Activated CD4-positive, alpha-beta T cell treated with anti-CD3 and anti-CD28 coated beads, Interleukin-10, Interleukin-2, amounts not matched to agents 100 ng/mL and 50 ng/mL, durations not matched to agents 16 hours and 8 hours (primary cell): ENCODE measurements at places on chromosomes 5 and 9.
A peak's percentile ranks its signal among the peaks of the same experiment; 100 is the strongest.

- no peak for DNase-seq
Observed at GRCh38 chr9:76025286-76025685, 134.8 kb downstream of the PCSK5 start.

GRCh38 chr9:124133727-124134126, 122.2 kb downstream of the LHX2 start:
- peak; percentile 14 for DNase-seq

GRCh38 chr9:14768405-14769229, 46.1 kb upstream of the CER1 start:
- peak; percentile 43 for DNase-seq

DNA sequence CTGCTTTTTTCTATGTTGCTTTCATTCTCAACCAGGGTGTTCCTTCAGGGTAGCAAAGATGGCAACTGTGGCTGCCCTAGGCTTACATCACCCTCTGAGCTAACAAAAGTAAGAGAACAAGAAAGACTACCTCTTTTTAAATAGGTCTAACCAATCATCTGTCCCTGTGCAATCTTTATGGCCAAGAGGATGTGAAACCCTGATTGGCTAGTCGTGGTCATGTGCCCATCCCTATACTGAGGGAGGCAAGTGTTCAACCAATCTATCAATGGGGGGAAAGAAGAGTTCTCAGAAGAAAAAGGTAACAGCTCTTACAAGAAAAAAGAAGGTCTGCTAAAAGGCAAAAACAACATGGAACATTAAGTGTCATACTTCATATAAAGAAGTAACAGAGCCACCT, 11.7 kb upstream of the SNCAIP start:
- DNase-seq: no peak

- DNase-seq: no peak
Observed at GRCh38 chr9:95047452-95048224, 269.9 kb downstream of the FANCC start.

DNA sequence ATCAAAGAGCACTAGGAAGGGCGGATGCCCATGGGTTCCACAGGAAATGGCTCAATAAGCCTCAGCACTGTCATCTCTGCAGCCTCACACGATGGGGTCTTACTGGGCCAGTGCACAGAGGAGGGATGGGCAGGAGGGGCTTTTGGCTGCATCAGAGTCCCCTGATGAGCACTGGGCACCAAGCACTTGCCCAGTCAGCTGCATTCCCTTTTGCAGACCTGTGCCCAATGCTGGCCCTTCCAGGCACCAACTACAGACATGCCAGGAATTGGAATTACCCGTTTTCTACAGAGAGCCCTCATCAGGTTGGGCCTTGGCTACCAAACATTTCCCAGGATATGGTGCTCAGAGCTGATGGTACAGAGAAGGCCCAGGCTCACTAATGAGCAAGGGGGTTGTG, 182.5 kb downstream of the HSPA4 start:
- DNase-seq: no peak

- no peak for DNase-seq
Observed at GRCh38 chr9:94855903-94856302, 129.4 kb downstream of the AOPEP start.

DNA sequence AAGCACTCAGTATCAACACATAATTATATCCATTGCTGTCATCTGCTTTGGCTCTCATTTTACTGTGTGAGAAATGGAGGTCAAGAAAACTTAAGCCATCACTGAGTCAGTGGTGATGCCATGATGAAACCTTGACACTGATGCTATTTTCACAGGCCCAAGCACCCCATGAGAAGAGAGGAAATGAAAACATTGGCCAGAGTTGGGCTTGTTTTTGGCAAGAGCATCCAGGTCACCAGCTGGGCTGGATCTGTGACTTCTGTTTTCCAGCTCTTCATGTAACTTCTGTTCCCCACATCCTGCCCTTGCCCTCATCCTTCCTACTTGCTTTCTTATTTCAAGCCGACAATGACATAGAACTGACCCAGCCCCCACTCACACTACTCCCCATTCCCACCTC, 10.0 kb downstream of the LCP2 start:
- DNase-seq: no peak

GRCh38 chr9:88303721-88304451, 84.4 kb upstream of the SPIN1 start:
- peak; percentile 91 for DNase-seq

GRCh38 chr5:61678966-61679365, 346.9 kb downstream of the ZSWIM6 start:
- no peak for DNase-seq

DNA sequence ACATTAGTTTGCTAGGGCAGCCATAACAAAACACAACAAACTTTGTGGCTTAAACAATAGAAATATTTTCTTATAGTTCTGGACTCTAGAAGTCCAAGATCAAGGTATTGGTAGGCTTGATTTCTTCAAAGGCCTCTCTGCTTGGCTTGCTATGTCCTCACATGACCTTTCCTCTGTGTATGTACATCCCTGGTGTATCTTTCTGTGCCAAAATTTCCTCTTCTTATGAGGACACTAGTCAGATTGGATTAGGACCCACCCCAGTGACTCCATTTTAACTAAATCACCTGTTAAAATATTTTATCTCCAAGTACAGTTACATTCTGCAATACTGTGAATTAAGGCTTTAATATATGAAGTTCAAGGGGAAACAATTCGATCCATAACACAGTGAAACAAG, 168.9 kb upstream of the CCNH start:
- no peak for DNase-seq

- DNase-seq: no peak
Observed at GRCh38 chr9:15286161-15286821, 20.7 kb downstream of the TTC39B start.

GRCh38 chr9:113425072-113425471, 14.5 kb downstream of the C9orf43 start:
- DNase-seq: no peak

GRCh38 chr9:1929722-1930244, 85.4 kb upstream of the SMARCA2 start:
- peak; percentile 57 for DNase-seq

DNA sequence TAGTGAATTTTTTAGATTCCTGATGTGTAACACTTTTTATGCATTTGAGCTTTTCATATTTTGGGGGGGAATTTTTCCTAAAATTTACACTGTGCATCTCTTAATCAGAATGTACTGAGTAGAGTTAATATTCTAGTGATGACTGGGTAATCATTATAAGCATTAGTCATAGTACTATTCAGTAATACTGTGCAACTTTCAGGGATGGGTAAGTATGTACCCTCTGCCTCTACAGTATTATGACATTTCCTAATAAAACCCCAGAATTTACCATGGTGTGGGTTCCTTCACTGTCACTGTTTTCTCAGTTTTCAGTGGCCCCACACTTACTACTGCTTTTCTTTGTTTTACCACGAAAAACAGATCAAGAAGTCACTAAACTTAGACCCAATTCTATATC, 2.8 kb upstream of the CMYA5 start:
- no peak for DNase-seq

DNA sequence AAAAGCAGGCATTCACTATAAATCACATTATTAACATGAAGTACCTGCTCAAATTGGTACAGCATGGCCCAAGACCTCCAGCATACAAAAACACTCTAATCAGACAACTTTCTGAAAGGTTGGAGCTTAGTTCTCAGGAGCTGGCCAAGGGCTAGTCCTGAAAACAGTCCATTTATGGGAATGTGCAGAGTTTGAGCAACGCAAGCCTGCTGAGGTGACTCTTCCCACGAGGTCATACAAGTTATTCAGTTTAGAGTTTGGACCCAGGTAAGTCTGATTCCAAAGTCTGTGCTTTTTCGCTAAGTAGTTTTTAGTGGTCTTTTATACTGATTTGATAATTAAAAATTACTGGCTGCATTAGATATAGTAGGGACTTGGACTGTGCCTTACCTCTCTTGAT, 52.6 kb downstream of the AP3S1 start:
- no peak for DNase-seq

DNA sequence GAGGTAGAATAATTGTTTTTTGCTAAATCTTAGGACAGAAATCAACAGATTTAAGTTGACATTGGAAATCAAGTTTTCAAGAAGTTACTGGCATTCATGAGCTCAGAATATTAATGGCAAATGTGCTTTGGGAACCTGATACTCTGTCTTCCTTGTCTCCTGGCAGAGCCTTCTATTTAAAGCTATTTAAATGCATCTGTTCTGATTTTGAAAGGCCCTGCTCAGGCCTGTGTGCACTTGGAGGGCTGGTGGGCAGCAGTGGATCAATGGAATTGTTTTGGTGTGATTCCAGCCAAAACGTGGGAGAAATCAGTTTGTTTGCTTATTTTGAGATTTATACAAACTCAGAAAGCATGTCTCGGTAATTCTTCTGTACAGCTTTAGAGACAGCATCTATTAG, 38.5 kb downstream of the FBXL7 start:
- DNase-seq: no peak

DNA sequence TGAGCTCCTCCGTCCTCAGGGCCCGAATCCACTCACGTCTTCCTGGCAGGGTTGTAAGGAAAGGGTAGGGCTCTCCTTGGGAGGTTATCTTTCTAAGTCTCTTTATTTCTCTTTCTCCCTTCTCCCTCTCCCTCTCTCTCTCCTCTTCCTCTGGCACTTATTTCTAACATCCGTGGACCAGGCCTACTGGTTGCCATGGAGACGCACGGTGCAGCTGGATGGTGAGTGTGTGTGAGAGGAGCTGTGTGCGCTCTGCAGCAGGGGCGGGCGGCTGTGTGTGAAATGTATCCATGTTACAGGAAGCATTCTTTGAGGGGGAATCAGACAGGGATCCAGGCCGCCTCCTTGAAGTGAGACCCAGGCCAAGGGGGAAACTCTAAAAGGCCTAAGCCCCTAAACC, 32.2 kb downstream of the PCDH1 start:
- no peak for DNase-seq

GRCh38 chr5:36635721-36636390, 29.4 kb downstream of the SLC1A3 start:
- DNase-seq: no peak

GRCh38 chr9:34717996-34718614, 8.2 kb upstream of the CCL21 start:
- DNase-seq: no peak

- DNase-seq: no peak
Observed at GRCh38 chr5:30981576-30981975, 211.9 kb upstream of the CDH6 start.
